Tibial nerve (tissue), 4 donors: ENCODE measurements at places on chromosomes 6 and 20. TPM values are rescaled to one million over a fixed set of nuclear protein-coding genes. Genes with fewer than 3 reads are reported as not detected.
A peak's percentile ranks its signal among the peaks of the same experiment; 100 is the strongest.

Gene PCMT1
- 90.0 TPM for total RNA-seq

Gene PRR18
- 0.21 TPM for total RNA-seq

Gene SLC16A10
- 1.3 TPM for total RNA-seq

Gene DEFB113
- total RNA-seq: not detected

Gene OPRM1
- not detected for total RNA-seq

Gene CRISP3
- total RNA-seq: not detected

Gene HLA-DOB
- total RNA-seq: not detected

Gene FLOT1
- 157 TPM for total RNA-seq

- H3K36me3 ChIP-seq: no peaks in the 10 kb centered on the region
- DNase-seq: no peak
- H3K4me3 ChIP-seq: no peak overlapping the region
- no peaks in the 10 kb centered on the region for H3K4me1 ChIP-seq
Observed at GRCh38 chr6:109920911-109921310, 57.2 kb upstream of the GPR6 start.

- DNase-seq: no peak
- H3K4me1 ChIP-seq: no peaks in the 10 kb centered on the region
- no peak overlapping the region for H3K27ac ChIP-seq
- H3K4me3 ChIP-seq: no peak overlapping the region
- H3K36me3 ChIP-seq: no peaks in the 10 kb centered on the region
Observed at GRCh38 chr6:120632975-120633374, 701.3 kb downstream of the TBC1D32 start.

DNA sequence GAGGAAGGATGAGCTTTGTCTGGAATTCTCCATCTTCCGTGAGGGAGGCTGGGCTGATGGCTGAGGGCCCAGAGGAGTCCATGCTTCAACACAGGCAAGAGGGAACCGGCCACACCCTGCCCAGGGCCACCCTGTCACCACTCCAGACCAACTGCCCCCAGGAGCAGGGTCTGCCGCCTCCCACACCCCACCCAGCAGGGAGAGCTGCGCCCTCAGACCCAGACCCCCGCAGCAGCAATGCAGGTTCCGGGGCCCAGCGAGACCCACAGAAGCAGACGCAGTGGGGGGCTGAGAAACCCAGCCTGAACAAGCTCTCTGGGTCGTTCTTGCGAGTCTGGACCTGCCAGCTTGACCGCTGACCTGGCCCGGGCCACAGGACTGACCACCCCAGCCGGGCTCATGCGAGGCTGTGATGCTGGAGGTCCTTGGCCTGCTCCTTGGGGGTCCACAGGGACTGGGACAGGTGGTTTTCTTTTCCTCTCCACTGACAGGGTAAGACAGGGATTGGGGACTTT, 25.0 kb downstream of the FRMD1 start:
- H3K27ac ChIP-seq: no peak overlapping the region
- no peaks in the 10 kb centered on the region for H3K27me3 ChIP-seq
- no peak for DNase-seq
- H3K4me3 ChIP-seq: no peak overlapping the region

DNA sequence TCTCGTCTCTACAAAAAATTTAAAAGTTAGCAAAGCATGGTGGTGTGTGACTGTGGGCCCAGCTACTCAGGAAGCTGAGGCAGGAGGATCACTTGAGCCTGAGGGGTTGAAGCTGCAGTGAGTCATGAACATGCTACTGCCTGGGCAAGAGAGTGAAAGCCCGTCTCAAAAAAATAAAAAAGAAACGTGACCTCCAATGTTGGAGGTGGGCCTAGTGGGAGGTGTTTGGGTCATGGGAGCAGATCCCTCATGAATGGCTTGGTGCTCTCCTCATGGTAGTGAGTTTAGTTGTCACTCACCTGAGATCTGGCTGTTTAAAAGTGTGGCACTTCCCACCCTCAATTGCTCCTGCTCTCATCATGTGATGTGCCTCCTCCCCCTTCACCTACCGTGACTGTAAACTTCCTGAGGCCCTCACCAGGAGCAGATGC, 24.3 kb downstream of the RBL1 start:
- no peaks in the 10 kb centered on the region for H3K36me3 ChIP-seq
- no peaks in the 10 kb centered on the region for H3K4me1 ChIP-seq
- no peak overlapping the region for H3K27ac ChIP-seq
- H3K27me3 ChIP-seq: no peaks in the 10 kb centered on the region
- no peak overlapping the region for H3K4me3 ChIP-seq

DNA sequence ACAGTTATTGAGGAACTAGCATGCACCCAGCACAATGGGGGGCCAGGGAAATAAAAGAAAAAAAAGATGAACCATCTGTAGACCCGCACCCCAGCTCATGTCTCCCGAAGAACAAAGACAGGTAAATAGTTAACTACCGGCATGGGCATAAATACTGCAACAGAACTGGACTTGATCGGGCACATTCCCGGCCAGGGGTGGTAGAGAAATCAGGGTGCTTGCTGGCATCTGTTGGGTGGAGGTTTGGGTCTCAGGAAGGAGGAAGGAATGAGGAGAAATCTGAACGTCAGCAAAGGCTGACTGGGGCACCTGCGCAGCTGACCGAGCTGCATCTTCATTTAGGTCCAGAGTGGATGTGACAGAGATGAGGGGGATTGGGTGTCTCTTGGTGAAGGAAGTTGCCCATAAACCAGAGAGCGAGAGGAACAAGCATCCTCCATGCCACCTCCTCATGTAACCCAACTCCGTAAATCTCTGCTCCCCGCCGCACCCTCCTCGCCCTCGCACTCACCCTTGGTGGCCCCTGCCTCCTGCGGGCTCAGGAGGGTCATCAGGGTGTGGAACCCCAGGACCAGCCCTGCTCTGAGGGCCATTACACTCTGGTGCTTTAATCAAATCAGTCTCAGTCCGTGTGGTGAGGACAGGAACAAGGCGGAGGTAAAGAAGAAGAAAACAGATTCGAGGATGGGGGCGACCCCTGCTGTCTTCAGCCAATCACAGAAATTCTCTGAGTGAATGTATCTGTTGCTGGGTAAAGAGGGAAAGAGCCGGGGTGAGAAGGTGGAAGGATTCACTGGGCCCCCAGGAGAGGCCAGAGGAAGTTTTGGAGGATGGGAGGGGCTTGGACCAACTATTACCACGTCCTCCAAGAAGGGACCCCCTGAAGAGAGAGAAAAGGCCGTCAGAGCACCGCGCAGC, at the start of gene HLA-DOA:
HLA-DOA (minus strand) TSS at position 648 of the 918 bp plus-strand sequence.
- H3K27me3 ChIP-seq: peaks cover 24% of the 10 kb centered on the region
- DNase-seq: no peak
- no peaks in the 10 kb centered on the region for H3K36me3 ChIP-seq
- H3K27ac ChIP-seq: no peak within 1 kb of the TSS
- no peaks in the 10 kb centered on the region for H3K4me1 ChIP-seq

GRCh38 chr6:140269591-140270165, 895.2 kb upstream of the CITED2 start:
- no peak overlapping the region for H3K4me3 ChIP-seq
- no peak overlapping the region for H3K27ac ChIP-seq
- no peaks in the 10 kb centered on the region for H3K4me1 ChIP-seq
- no peak for DNase-seq
- H3K36me3 ChIP-seq: no peaks in the 10 kb centered on the region

- H3K36me3 ChIP-seq: no peaks in the 10 kb centered on the region
- no peak overlapping the region for H3K27ac ChIP-seq
- DNase-seq: no peak
- no peak overlapping the region for H3K4me3 ChIP-seq
- no peaks in the 10 kb centered on the region for H3K27me3 ChIP-seq
- no peaks in the 10 kb centered on the region for H3K4me1 ChIP-seq
Observed at GRCh38 chr20:55882910-55883309, 122.4 kb downstream of the CBLN4 start.

DNA sequence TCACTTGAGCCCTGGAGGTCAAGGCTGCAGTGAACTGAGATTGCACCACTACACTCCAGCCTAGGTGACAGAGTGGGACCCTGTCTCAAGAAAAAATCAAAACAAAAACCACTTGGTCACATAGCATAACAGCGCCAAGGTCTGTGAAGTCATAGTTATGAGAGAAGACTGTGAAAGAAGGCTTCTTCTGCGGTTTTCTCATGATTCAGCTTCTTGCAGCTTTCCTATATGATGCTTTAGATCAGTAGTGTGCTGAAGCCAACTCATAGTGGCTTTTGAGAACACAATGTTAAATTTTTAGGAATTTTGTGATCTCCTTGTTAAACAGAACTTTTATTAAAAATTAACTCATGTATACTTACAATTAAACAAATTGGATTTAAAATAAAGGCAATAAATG, 136.2 kb upstream of the GLP1R start:
- no peak overlapping the region for H3K4me3 ChIP-seq
- H3K27me3 ChIP-seq: no peaks in the 10 kb centered on the region
- no peaks in the 10 kb centered on the region for H3K36me3 ChIP-seq
- no peak for DNase-seq
- H3K27ac ChIP-seq: no peak overlapping the region

GRCh38 chr6:56404599-56404998, 157.2 kb upstream of the COL21A1 start:
- H3K27me3 ChIP-seq: no peaks in the 10 kb centered on the region
- no peak overlapping the region for H3K4me3 ChIP-seq
- H3K36me3 ChIP-seq: no peaks in the 10 kb centered on the region
- DNase-seq: no peak

GRCh38 chr20:57372581-57373350, 18.4 kb upstream of the RBM38 start:
- no peak for DNase-seq
- H3K36me3 ChIP-seq: peaks cover 3% of the 10 kb centered on the region
- H3K4me3 ChIP-seq: no peak overlapping the region
- H3K4me1 ChIP-seq: peaks cover 5% of the 10 kb centered on the region
- H3K27me3 ChIP-seq: no peaks in the 10 kb centered on the region

GRCh38 chr6:99867026-99867425, 127.0 kb downstream of the MCHR2 start:
- no peaks in the 10 kb centered on the region for H3K27me3 ChIP-seq
- H3K27ac ChIP-seq: no peak overlapping the region
- no peak for DNase-seq
- peaks cover 4% of the 10 kb centered on the region for H3K4me1 ChIP-seq

DNA sequence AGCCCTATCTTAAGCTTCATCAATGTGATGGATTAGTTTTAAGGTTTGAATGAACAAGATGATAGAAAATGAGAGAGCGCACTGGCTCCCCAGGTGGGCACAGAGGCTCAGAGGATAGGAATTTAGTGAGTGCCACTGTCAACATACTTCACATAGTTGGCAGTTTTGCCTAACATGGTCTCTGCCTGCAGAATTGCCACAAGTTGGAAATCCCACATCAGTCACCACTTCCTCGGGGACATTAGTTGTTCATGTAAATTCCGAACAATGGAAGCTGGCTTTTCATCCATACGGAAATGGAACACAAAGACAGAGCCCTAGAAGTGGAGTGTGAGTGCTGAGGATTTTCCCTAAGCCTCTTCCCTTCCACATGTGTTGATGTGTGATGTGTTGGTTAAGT, 123.9 kb upstream of the PHACTR1 start:
- H3K27me3 ChIP-seq: no peaks in the 10 kb centered on the region
- H3K27ac ChIP-seq: peak overlapping the region; percentile 36
- H3K4me1 ChIP-seq: peaks cover 5% of the 10 kb centered on the region
- DNase-seq: no peak
- no peak overlapping the region for H3K4me3 ChIP-seq
- H3K36me3 ChIP-seq: no peaks in the 10 kb centered on the region

DNA sequence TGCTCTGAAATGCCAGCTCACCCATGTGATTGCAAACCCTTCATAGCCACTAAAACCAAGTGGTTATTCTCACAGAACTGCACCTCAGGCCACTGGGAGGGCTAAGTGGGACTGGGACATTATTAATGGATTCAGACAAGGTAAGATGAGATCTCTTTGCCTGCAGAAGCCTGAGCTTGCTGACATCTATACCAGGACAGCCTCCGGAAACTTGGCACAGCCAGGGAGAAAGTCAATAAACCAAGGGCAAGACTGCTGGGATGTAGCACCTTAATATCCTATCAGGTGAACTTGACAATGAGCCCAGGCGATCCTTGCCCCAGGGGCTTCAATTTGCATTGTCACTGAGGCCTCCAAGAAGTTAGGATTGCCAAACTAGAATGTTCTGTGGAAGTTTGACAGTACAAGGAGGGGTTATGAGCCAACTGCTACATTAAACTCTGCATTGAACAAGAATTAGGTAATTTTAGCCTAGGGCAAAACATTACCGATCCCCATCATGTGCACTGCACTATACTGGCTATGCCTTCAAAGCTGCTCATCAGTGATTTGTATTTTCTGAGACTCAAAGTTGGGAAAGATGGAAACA, 60.1 kb upstream of the RALGAPA2 start:
- H3K27ac ChIP-seq: no peak overlapping the region
- DNase-seq: no peak
- no peaks in the 10 kb centered on the region for H3K4me1 ChIP-seq
- no peaks in the 10 kb centered on the region for H3K36me3 ChIP-seq
- no peaks in the 10 kb centered on the region for H3K27me3 ChIP-seq
- H3K4me3 ChIP-seq: no peak overlapping the region

- DNase-seq: no peak
- H3K4me3 ChIP-seq: no peak overlapping the region
- H3K36me3 ChIP-seq: no peaks in the 10 kb centered on the region
- no peaks in the 10 kb centered on the region for H3K4me1 ChIP-seq
- peak overlapping the region; percentile 37 for H3K27ac ChIP-seq
Observed at GRCh38 chr6:113805173-113805790, 51.9 kb upstream of the MARCKS start.

- H3K27ac ChIP-seq: no peak overlapping the region
- no peaks in the 10 kb centered on the region for H3K4me1 ChIP-seq
- H3K4me3 ChIP-seq: no peak overlapping the region
- no peaks in the 10 kb centered on the region for H3K27me3 ChIP-seq
- no peaks in the 10 kb centered on the region for H3K36me3 ChIP-seq
Observed at GRCh38 chr20:49138431-49138830, 49.7 kb downstream of the STAU1 start.

- no peak overlapping the region for H3K27ac ChIP-seq
- H3K36me3 ChIP-seq: no peaks in the 10 kb centered on the region
- no peak overlapping the region for H3K4me3 ChIP-seq
- no peaks in the 10 kb centered on the region for H3K4me1 ChIP-seq
Observed at GRCh38 chr6:82263916-82264315, 16.4 kb upstream of the IBTK start.

DNA sequence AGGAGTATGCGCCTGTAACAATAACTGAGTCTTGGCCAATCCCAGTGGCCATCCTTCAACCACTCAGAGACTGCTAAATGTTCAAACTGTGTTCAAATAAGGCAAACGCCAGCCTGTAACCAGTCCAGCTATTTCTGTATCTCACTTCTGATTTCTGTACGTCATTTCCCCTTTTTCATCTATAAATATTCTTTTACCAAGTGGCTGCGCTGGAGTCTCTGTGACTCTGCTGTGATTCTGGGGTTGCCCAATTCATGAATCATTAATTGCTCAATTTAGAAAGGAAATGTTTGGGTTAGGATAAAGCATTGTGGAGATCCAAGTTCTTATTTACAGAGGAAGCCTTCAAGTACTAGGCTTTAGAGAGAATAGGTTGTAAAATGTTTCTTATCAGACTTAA, 89.8 kb upstream of the UST start:
- DNase-seq: no peak
- H3K27ac ChIP-seq: no peak overlapping the region
- H3K36me3 ChIP-seq: no peaks in the 10 kb centered on the region
- no peak overlapping the region for H3K4me3 ChIP-seq
- no peaks in the 10 kb centered on the region for H3K27me3 ChIP-seq
- H3K4me1 ChIP-seq: peaks cover 3% of the 10 kb centered on the region
